ENCODE measurements at places on chromosomes 6 and 20.

GRCh38 chr20:20024942-20025341 is 7.8 kb downstream of the NAA20 start:
- no peak for DNase-seq

- DNase-seq = no peak
These were observed 135.1 kb downstream of the PLG start for GRCh38 chr6:160837146-160837545.

GRCh38 chr6:81938014-81938856 is 185.8 kb upstream of the TENT5A start:
- DNase-seq = no peak

DNA sequence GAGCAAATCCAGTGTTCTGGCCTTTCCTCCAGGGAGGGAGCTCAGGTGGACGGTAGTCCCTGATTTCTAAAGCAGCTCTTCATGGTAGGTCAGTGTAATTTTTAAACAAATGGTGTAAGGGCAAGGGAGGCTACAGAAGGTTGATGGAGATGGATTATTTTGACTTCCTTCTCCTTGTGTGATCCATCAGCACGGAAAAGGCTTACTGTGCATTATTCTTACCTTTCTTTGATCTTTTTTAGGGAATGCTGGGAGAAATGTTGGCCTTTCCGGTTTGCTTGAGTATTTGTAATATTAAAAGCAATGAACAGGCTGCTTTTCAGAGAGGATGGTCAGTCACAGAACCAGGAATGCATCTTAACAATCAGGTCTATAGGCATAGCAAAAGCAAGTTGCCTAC is 487.0 kb upstream of the BTBD3 start:
- no peak for DNase-seq

DNA sequence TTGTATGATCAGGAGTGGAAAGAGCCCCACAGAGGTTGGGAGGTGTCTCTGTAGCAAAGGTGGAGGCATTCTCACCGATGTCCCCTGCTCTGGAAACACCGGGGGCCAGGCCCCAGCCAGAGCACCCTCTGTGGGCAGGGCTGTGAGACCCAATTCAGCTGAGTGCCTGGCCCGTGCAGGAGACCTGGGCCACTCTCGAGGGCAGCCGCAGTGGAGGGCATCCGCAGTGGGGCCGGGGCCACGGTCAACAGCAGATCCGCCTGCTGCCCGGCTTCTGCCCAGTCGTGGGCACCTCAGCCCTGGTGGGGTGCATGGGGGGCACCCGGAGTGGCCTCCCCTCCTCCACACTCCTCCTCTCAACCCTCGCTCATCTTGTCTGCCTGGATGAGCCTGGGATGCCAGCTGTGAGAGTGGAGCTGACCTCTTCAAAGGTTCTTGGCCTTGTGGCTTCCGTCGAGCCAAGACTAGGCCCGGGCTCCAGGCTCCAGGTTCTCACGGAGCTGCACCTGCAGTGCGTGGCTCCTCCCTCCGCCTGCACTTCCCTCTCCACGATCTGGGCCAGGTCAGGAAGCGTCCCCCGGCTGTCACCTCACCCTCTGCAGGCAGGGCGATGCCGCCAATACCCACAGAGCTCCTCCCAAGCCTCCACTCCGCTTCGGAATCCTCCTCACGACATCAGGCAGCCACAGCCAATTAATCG is 134.8 kb downstream of the TAF4 start:
- DNase-seq = no peak

- no peak for DNase-seq
These were observed 5.6 kb downstream of the FBXO9 start for GRCh38 chr6:53070806-53071205.

GRCh38 chr6:134937426-134937825 is 12.5 kb downstream of the ALDH8A1 start:
- no peak for DNase-seq

GRCh38 chr20:8930726-8931125 is 138.2 kb upstream of the PLCB4 start:
- no peak for DNase-seq

DNA sequence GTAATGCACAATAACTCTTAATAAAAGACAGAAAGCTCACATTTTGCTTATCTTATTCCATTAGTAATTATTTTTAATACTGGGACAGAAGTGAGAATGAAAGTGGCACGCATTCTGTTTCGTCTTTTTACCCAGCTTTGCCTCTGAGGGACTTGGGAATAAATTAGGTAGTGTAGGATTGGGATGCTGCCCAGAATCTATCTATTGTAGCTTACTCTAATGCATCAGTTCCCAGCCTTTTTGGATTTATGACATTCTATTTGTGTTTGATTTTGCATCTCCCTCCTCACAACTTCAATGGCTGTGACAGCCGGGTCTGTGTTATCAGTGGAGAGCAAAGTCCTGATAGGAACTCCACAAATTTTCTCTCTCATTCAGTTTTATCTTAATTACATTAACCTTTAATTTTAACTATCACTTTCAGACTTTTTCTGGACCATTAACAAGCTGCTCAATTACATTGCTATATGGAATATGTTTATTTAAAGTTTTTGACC is 62.9 kb upstream of the TULP4 start:
- no peak for DNase-seq

GRCh38 chr6:66396549-66396948 is 689.5 kb upstream of the EYS start:
- no peak for DNase-seq

GRCh38 chr6:41757931-41758640 is 10.9 kb upstream of the PGC start:
- DNase-seq = no peak

- DNase-seq = no peak
These were observed 87.6 kb upstream of the COL21A1 start for GRCh38 chr6:56334937-56335336.

DNA sequence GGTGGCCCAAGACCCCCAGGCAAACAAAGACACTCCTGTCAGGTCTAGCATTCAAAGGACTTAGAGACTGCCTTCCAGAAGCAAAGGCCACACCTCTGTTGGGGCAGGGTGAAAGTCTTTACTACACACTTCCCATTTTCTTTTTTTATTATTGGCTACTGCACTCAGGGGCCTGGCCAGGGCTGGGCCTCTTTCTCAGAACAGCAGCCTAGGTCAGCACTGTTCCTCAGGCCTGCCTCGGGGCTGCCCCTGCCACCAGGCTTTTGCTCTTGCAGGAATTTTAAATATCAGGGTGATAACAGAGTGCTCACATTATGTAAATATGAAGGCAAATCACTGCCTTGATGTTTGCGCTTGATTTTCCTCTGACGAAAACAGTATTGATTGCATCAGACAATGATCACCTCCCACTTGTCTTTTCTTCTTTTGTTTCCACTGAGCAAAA is 18.5 kb downstream of the GSTA4 start:
- DNase-seq = no peak

- no peak for DNase-seq
These were observed 11.5 kb downstream of the ABHD12 start for GRCh38 chr20:25378884-25379733.

GRCh38 chr6:151869345-151869744 is 61.9 kb downstream of the ESR1 start:
- no peak for DNase-seq

- no peak for DNase-seq
These were observed 66.1 kb downstream of the PRND start for GRCh38 chr20:4787820-4788219.

DNA sequence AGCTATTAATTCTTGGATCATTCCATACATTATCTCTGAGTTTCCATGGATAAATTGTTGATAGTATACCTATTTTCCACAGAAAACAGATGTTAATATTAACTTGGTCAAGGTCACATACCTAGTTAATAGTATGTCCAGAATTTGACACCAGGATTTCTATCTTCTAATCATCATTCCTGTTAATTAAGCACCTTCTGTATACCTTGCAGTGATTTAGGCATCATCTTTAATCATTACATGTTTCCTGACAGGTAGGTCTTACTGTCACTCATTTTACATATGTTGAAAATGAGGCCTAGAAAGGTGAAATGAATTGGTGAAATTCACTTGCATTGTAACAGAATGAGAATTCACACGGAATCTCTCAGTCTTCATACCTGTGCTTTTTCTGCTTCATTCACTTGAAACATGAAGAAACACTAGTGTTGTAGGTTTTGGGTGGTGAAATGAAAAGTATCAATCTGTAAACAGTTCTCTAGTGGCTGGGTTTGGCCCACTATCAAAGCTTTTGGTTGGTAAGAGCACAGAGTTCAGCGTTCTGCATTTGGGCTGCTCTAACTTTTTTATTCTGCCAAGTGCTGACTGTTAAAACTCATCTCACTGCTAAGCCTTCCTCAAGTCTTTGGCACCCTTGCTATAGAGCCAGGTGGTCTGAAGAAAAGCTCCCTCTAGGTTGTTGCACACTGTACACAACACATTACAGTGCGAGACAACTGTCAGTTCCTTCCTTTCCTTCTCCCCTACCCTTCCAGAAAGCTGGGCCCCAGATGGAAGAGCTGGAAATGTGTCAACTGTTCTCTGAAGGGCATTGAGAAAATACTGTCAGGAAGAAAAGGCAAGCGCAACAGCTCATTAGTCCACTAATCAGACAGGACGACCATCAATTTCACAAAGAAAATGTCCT is 57.8 kb upstream of the C20orf144 start:
- DNase-seq = no peak

Data from stimulated activated CD8-positive, alpha-beta memory T cell treated with anti-CD3 and anti-CD28 coated beads, Interleukin-4, amount 100 ng/mL, for 4 hours (primary cell).